ENCODE measurements at places on chromosomes 12 and 14. TPM values are rescaled to one million over a fixed set of nuclear protein-coding genes. Genes with fewer than 3 reads are reported as not detected.

Gene NRXN3
- total RNA-seq: 8.0 TPM

Gene PRICKLE1
- total RNA-seq: 11.5 TPM

Gene MTA1
- 118 TPM for total RNA-seq

Gene CCDC184
- total RNA-seq: 8.0 TPM

Gene MGP
- 76.8 TPM for total RNA-seq

Gene E2F7
- total RNA-seq: 4.2 TPM

Gene PRH1
- 63.0 TPM for total RNA-seq

Gene PRPH
- total RNA-seq: 50.0 TPM

Data from testis (tissue), 5 donors.